SIG-M5 (cell line): ENCODE measurements at places on chromosomes 13 and 19.

DNA sequence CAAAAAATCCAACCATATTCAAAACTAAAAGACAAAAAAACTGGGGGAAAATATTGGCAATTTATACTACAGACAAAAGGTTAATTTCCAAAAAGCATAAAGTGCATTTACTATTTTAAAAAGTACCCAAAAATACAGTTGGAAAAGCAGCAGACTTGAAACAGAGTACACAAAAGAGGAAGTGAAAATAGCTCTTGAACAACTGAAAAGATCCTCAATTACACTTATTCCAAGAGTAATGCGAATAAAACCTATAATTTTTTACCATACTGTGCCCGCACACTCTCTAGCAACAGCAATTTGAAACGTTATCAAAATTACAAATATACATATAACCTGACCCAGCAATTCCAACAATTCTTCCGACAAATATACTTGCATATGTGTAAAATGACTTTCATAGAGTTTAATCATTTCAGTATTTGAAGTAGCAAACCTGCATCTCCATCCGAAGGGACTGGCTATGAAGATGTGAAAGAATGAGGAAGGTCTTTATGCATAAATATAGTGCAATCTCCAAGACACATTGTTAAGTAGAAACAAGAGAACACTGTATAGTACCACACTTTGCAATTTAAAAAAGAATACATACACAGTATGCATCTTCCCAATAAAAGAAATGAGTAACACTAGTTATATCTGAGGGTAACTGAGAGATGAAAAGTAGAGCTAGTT lies 25.4 kb downstream of the ALG5 start:
- no peak for DNase-seq

GRCh38 chr19:38696729-38697055 lies 47.6 kb downstream of the CAPN12 start:
- DNase-seq, result no peak

DNA sequence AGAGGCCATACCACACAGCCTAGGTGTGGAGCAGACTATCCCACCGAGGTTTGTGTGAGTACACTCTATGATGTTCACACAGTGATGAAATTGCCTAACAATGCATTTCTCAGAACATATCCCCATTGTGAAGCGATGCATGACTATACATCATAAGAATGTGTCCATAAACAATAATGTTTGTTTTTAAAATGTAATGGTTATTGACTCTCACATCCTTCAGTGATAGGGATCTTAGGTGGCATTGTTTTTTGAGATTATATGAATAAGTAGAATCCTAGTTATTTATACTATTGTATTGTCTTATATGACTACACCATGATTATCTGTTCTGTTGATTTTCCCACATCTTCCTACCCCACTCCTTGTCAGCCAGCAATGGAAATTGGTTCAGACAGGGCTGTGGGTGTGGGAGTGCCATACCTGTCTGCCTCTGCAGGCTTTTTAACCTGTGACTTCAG lies 13.6 kb downstream of the CCNA1 start:
- no peak for DNase-seq

GRCh38 chr13:99415851-99416331 lies 85.4 kb upstream of the TM9SF2 start:
- no peak for DNase-seq

DNA sequence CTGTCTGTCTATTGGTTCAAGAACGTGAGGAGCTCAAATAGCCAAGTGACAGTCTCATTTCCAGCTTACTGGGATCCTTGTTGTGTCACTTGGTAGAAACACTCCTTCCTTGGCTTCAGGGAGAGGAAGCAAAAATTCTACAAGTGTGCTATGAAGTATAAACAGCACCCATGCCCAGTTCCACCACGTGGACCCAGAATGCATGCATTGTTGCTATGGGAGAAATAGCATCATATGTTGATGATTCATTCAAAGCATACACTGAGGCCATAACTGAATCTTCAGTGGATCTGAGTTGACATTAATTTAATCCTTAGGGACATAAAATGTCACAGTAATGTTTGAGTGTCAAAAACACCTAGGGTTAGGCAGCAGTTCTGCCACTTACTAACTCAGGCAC lies 199.0 kb upstream of the RXFP2 start:
- no peak for DNase-seq

DNA sequence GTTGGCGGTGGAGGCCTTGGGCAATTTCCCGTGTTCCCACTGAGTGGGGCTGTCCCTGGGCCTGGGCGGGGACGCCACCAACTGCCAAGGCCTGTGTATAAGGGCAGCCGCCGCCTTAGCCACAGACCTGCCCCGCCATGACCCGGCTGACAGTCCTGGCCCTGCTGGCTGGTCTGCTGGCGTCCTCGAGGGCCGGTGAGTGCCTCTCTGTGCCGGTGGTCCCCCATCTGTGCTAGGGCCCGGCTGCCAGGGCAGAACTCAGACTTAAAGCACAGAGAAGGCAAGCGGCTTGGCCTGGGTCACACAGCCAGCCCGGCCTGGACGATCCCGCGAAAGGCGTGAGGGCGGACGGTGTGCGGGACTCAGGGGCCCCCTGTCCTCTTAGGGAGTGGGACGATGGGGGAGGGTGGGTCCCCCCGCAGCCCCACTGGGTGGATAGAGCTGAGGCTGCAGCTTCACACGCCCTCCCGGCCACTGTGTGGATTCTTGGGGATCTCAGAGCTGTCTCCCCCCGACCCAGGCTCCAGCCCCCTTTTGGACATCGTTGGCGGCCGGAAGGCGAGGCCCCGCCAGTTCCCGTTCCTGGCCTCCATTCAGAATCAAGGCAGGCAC lies at the start of gene AZU1:
Gene AZU1 (plus strand): TSS at position 128 of the 612 bp plus-strand sequence. CDS start 10 bp downstream, at position 138.
- DNase-seq, result no peak

- DNase-seq, result no peak
These were observed 685 bp downstream of the GMFG start for GRCh38 chr19:39335168-39335548.

GRCh38 chr19:15373644-15374043 lies 5.9 kb downstream of the AKAP8 start:
- DNase-seq, result no peak

GRCh38 chr13:93765062-93765461 lies 538.5 kb downstream of the GPC6 start:
- no peak for DNase-seq

- no peak for DNase-seq
These were observed 2301.2 kb downstream of the PCDH9 start for GRCh38 chr13:64928696-64929499.

DNA sequence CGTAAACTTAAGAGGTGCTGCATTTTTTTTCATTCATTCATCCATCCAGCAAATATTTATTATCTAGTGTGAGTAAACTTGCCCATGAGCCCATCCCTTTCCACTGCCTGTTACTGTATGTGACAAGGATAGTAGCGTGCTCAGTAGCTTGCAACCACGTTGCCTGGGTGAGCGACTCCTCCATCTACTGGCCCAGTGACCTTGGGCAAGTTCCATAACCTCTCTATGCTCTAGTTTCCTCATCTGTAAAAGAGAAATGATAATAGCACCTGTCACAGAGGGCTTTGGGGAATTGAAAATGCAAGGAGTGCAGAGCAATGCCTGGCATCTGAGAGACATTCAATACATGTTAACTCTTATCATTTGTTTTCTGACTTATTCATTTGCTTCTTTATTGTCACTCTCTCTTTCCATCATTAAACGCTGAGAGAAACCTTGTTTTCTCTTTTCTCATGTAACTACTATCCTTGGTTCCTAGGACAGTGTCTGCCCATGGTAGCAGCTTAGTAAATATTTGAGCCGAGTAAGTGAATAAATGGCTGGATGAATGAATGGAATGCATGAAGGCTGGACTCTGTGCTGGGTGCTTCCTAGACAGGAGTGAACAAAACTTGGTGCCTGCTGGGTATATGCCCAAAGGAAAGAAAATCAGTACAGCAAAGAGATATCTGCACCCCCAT lies 19.9 kb downstream of the LRCH1 start:
- no peak for DNase-seq

DNA sequence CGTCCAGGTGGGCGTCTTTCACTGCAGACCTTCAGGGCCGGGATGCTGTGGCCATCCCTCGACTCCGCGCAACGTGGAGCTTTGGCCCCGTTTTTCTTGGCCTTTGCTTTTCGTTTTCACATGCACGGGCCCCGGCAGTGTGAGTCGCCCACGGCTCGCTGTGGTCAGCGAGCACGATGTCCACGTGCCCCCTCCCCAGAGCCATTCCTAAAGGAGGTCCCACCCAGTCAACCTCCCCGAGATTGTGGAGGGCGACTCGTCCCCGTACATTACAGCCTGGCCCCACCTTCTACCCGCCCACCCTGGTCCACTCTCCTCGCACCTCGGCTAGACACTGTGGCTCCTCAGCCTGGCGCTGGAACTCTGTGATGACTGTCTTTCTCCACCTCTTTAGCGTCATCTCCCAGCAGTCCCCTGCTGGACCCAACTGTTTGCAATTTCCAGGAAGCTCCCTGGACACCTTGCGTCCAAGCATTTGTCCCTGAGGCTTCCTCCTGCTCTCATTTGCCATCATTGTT lies 405 bp downstream of the ZNF446 start:
- no peak for DNase-seq

DNA sequence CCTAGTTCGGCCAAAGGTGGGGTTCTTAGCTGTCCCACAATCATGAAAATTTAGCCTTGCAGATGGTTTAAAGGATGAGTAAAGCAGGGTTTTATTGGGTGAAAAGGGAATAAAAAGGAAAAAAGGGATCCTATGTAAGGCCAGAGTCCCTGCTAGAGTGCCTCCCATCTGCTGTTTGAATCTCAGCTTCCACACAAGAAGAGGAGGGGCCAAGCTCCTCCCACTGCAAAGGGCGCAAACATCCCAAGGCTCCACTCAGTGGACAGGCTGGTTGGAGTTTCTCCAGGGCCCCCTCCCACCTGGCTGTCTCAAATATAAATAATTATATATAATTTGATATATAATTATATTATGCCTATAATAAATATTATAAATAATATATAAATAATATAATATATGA lies 1272.1 kb upstream of the PCDH20 start:
- no peak for DNase-seq

DNA sequence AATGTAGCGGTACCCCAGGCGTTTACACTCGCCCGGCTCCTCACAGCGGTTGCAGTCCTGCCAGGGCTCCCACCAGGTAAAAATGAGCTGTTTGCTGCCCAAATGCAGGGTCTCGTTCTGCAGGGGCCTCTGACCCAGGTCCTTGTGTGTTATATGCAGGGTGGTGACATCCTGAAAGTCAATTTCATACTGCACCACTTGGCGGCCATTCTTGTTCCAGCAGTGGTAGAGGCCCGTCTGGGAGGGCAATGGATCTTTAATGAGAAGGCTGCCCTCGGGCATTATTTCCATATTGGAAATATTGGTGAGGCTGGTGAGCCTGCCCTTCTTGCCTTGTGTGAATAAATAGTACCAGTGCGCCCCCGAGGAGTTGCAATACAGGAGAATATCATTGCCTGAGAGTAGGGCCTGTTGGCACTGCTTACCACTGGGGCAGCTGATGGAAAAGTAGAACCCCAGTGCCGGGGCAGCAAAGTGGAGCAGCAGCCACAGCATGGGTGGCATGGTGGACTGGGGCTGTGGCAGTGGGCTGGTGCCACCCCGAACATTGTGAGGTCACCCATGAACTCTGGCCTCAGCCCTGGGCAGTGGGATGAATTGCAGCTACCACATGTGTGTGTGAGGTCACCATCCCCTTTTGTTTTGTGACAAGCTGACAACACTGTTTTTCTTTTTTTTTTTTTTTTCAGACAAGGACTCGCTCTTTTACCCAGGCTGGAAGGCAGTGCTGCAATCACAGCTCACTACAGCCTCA lies at the start of gene FAM187B:
Gene FAM187B (minus strand): TSS at position 563 of the 754 bp plus-strand sequence. CDS start 59 bp downstream, at position 504.
- no peak for DNase-seq

- no peak for DNase-seq
These were observed 1.1 kb downstream of the PIP5K1C start for GRCh38 chr19:3698974-3699740.

GRCh38 chr13:97521726-97522125 lies 87.8 kb downstream of the RAP2A start:
- DNase-seq, result no peak

- no peak for DNase-seq
These were observed 1838.2 kb upstream of the PRR20A start for GRCh38 chr13:55302568-55302967.

- DNase-seq, result no peak
These were observed 178.2 kb upstream of the TSHZ3 start for GRCh38 chr19:31527443-31527842.

DNA sequence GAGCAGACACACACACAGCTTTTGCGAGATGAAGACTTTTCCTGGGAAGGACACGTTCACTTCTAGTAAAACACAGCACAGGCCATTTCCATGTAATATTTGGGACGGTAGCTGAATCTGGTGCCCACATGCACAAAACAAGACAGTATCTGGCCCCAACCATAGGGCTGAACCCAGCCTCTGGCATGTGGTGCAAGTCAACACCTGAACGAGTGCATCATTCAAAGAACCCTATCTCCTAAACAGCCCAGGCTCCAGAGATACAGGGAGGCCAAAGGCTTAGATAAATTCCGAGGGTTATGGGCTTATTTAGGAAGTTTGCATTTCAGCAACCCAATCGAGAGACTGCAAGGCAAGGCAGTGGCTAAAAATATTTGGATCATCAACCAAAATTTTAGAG lies 2.7 kb upstream of the TFDP1 start:
- DNase-seq, result no peak

DNA sequence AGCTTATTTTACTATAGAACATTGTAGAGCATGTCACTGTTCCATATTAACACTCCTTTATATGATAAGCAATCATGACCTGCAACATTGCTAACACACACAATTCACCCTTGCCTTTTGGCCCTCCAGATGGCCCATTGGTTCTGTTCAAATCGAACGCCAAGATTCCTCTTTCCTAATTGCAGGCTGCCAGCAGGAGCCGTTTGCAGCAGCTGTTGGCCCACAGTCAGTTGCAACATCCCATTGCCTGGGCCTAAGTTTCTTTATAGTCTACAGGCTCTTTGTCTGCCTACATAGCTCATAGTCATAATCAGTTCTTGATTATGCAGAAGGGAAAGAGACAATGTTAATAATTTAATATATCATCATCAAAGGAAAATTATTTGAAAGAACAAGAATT lies 37.6 kb downstream of the KCTD12 start:
- peak; percentile 27 for DNase-seq

DNA sequence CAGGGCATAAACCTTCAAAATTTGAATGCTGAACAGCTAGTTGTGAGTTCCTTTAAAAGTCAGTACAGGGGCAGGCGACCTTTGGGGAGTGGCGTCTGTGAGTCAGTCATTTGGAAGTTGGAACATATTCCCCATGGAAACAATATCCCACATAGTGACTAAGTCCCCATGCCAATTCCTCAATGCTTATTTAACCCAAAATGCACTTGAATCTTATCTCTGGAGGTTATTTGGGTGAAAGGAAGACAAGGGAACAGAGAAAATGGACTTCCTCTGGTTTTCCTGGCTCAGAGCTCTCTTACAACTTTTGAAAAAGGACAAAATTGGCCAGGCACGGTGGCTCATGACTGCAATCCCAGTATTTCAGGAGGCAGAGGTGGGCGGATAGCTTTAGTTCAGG lies 479.2 kb upstream of the NBEA start:
- DNase-seq, result no peak
